ENCODE measurements at places on chromosomes 13 and 19.

DNA sequence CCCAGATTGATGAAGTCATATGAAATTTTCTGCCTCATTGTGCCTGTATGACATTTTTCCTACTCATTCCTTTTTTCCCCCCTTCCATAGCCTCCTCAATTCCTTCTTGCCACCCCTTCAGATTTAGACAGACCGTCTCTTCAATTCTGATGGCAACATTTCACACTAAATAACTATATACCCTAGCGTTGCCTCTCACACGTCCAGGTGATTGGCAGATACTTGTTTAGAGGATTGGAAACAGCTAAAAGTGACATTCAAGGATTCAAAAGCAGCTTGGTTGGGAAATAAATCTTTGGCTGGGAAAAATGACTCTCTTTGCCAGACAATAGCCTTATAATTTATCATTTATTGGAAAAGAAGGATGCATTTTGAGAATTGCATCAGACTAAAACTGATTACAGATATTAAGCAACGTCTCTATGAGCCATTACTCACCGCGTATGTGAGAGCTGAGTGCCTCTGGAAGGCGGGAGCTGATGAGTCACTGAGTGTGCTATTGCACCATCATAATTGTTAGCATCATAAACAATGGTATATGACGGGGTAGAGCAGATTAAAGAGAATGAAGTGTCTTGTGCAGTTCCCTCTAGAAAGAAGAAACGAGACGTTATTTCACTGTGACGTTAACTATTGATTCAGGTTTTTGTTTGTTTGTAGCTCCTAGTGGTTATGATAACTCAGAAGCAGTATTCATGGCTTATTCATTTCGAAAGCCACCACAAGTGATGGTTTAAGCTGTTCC, 61.1 kb upstream of the FAM216B start:
- no peak for DNase-seq

DNA sequence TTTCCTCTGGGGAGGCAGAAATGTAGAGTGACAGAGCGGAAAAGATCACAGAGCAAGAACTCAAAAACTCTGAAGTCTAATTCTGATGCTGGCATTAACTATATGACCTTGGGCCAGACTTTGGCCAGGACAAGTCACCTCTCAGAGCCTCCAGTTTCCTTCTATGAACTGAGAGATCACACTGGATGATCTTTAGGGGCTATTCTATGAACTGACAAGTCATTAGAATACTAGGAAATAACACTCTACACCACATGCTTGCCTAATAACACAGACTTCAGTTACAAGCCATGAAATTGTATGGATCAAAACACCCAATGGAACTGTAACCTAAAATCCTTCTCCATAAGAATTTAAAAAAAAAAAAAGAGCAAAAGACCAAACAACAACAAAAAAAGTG, 16.9 kb downstream of the SLC25A30 start:
- no peak for DNase-seq

DNA sequence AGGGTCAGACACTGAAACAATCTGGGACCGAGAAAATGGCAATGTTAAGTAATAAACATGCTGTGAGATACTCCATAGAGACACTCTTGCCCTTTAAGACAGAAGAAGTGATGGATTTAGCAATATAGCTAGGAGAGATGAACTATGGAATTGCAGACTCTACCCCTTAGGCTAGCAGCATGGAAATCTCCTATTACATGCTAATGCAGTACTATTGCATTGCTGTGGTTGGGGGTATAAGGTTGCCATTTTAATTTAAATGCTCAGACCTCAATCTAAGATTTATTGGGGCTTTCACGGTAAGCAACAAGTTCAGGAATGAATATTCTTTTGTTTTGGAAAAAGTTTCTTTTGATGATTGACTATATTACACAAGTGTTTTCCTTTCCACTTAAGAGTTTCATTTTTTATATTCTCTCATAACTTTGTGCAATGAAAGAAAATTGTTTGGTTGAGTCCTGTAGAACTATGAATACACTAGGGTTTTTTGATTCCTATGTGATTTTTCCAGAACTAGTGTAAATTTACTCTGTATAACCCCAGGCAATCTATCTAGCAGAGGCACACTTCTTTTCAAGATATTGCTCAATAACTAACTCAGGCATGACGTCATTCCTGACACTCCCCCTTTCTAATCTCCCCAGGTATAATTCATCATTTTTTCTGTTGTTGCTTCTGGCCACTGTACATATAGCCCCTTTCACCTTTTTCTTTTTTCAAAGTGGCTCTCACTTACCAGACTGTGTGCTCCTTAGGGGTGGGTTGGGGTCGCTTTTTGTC, 394.7 kb upstream of the KLF12 start:
- no peak for DNase-seq

GRCh38 chr13:49502954-49503353, 7.2 kb downstream of the PHF11 start:
- DNase-seq = no peak

DNA sequence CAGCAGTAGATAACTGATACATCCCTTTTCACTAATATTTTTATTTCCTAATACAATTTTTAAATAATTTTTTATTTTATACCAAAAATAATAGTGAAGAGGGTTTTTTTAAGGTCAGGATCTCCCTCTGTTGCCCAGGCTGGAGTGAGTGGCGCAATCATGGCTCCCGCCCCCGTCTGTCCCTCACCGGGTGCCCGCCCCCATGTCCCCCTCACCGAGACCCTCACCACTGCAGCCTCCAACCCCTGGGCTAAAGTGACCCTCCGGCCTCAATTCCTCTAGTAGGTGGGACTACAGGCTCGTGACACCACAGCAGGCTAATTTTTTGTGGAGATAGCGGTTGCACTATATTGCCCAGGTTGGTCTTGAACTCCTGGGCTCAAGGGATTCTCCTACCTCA, 17.8 kb upstream of the ZNF846 start:
- DNase-seq = no peak

GRCh38 chr13:94419304-94419924, 60.1 kb downstream of the DCT start:
- no peak for DNase-seq

- no peak for DNase-seq
Observed at GRCh38 chr13:40813667-40814454, 24.4 kb downstream of the SLC25A15 start.

GRCh38 chr19:47020992-47021496, 1.4 kb downstream of the NPAS1 start:
- DNase-seq = no peak

Measured in stimulated activated CD8-positive, alpha-beta memory T cell treated with anti-CD3 and anti-CD28 coated beads, Interleukin-2, amount 100 ng/mL, for 1 hour (primary cell).